ENCODE measurements at places on chromosomes 12 and 14.

DNA sequence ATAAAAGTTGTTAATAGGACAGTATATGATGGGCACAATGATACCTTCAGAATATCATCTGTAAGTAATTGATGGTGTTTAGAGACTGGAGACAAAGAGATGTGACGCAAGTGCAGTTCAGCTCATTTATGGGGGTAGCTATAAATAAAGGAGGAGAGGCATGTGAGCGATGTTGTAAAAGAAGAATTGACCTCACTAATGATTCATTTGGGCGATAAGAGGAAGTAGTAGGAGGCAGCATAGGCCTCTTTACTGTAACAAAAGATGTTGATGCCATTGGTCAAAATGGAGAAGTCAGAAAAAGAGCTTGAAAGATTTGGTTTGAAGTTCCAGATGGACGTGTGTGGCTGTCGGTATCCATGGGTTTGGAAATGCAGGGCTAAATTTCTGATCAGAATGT lies 70.0 kb downstream of the FLRT2 start:
- DNase-seq = no peak

GRCh38 chr14:99635116-99635515 lies 9.8 kb upstream of the HHIPL1 start:
- no peak for DNase-seq

DNA sequence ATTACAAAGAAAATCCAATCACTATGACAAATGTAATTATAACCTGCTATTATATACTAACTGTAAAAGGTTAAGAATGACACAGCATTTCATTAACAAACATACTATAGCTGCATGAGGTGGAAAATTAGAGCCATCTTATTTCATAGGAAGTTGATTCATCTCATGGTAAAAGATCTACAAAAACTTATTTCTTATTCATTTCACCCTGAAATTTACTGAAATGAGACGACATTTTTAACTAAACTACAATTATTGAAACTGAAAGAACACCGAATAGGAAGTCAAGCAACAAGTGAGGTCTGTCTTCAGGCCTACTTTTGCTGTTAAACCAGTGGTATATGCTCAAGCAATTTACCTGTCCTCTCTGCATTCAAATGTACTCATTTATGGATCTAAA lies 87.2 kb downstream of the CEP83 start:
- no peak for DNase-seq

- DNase-seq = no peak
Observed at GRCh38 chr12:71955970-71956369, 17.3 kb downstream of the TPH2 start.

- DNase-seq = no peak
Observed at GRCh38 chr14:66610154-66610563, 102.2 kb downstream of the GPHN start.

DNA sequence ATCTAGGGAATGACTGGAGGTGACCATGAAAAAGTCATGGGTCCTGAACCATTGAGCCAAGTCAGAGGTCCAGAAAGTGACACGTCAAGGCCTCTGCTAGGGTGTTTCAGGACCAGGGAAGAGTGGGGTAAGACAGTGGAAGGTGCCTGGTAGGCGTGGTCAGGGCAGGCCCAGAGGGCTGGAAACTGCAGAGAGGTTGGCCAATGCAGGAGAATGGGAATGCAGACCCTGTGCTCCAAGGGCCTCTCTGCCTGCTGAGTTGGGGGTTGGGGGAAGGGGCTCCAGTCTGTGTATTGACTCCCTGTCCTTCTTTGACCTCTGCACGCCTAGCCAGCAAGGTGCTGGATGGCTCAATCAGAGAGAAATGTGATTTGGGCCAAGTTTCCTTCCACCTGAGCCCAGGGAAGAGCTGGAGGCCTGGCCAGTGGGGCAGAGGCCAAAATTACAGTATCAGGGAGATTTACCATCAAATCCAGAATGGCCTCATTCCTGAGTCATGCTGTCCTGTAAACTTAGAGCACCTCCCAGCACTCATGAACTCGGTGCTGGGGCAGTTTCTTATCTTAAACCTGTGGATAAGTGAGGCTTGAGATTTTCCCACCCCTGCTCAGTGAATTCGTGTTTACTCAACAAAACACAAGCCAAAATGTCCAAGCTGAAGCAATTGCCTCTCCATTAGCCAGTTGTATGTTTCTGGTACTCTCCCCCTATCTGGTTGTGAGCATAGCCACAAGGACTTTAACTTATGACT lies 24.4 kb downstream of the IRF2BPL start:
- DNase-seq = no peak

- no peak for DNase-seq
Observed at GRCh38 chr12:969821-970220, 20.3 kb upstream of the RAD52 start.

GRCh38 chr14:79584679-79585078 lies 626.6 kb downstream of the DIO2 start:
- no peak for DNase-seq

GRCh38 chr12:121523741-121524140 lies 57.1 kb downstream of the KDM2B start:
- no peak for DNase-seq

GRCh38 chr12:751999-752694 lies at the start of gene WNK1:
TSS of gene WNK1 (plus strand) at chr12:752579. CDS start at chr12:753566, 987 bp downstream.
- peak; percentile 99 for DNase-seq

DNA sequence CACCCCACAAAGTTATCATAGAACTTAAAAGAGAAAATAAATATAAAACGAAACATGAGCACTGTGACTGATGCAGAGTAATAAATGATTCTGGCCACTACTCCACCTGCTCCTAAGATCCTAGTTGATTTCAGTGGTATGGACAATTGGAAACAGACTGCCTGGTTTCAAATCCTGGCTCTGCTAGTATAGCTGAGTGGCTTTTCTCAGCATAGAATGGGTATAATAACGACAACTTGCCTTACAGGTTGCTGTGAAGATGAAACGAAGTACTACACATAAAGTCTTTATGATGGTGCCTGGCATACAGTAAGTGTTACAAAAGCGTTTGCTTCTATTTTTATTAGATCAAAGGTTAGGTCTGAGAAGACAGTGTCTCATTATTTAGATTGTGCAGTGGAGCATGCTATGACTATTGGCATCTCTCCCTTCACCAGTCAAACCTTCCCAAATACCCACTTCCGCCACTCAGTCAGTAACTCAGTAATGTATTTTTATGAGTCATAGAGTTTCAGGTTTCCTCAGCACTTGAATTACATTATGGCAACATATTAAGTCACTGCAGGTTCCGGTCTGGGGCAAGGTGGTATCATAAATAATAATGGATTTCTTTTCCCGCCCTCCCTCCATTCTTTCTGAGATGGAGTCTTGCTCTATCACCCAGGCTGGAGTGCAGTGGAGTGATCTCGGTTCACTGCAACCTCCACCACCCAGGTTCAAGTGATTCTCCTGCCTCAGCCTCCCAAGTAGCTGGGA lies 29.7 kb upstream of the NR2C1 start:
- peak; percentile 90 for DNase-seq

GRCh38 chr14:55133416-55133815 lies 4.4 kb downstream of the LGALS3 start:
- DNase-seq = peak; percentile 72

DNA sequence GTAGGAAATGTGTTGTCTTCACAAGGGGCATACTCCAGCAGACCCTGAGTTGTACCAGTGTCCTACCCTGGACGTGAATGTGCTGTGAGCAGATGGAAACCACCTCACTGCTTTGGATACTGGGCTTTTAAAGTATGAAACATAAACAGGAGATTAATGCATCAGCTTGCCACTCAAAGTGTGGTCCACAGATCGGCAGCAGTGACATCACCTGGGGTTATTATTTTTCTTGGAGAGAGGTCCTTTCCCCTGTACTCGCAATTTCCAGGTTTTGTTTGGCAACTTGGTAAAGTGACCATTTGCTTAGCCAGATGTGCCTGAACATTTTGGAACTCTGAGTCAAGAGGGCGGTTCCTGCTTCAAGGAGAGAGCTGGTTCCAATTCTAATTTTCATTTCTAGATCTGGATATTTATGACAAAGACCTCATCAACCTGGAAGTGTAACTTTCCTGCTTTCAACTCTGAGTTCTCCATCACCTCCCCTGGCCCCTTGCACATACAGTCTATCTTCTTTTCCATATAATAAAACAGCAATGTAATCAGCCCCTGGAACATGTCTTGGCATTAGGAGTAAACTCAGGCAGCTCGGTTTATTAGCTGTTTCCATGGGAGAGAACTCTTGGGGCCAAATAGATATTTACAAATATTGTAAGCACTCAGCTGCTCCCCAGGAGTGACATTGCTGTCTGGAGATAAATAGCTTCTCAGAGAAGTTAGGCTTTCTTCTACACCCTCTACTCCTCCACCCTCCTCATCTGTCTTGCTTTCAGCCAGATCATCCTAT lies 237.0 kb upstream of the TBX3 start:
- DNase-seq = peak; percentile 61

DNA sequence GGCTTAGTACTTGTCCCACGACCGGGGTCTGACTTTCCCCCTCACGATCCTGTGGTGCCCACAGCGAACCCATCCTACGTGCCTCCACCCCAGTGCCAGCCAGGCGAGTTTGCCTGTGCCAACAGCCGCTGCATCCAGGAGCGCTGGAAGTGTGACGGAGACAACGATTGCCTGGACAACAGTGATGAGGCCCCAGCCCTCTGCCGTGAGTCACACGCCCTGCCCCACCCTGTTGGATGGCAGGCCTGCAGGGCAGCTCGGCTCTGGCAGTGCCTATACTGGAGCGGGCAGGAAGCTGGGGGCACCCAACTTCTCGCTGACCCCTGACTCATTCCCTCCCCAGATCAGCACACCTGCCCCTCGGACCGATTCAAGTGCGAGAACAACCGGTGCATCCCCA lies 18.3 kb upstream of the LRP1-AS start:
- DNase-seq = no peak

DNA sequence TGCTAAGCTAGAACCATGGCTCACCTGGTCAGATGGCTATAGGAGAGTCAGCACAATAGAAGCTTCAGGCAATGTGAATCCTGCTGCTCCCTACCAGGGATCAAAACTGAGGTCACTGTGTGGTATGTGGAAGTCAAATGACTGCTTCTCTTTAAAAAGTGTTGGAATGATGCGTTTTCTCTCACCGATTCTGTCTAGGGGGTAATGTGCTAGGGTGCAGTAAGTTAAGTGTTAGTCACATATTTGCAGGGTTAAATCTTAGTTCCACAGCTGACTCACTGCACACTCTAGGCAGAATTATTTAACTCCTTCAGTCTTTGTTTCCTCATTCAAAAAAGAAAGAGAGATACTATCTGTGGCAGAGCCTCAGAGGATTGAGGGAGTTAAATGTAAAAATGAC lies 696.6 kb downstream of the DIO2 start:
- no peak for DNase-seq

GRCh38 chr14:75168586-75169335 lies 7.7 kb downstream of the TMED10 start:
- no peak for DNase-seq

GRCh38 chr14:93002851-93003298 lies 79.9 kb downstream of the CHGA start:
- no peak for DNase-seq

DNA sequence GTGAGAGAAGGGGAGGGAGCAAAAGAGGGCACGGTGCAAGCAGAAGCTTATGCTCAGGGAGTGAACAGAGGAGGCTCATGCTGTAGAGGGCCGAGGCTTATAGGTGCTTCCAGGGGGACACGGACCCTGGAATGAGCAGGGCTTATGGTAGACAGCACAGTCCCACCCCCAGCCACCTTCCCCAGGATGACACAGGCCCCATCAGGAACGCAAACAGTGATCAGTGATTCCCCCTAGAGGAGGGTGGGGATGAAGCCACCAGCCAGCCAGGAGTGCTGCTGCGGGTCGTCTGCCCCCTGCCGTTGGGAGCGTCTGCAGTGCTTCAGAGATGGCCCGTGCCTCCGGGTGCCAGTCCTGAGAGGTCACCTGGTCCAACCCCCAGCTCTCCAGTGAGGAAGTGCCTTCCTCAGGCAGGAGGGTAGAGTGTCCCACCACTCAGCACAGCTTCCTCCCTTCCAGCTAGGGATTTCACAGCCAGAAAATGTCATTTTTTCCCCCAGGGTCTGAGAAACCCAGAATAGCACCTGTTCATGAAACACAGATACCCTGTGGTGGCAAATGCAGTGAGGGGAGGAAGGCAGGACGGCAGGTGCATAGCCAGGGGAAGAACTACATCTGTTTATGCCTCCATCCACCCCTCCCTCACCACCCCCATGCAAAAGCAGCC lies 60.7 kb downstream of the SLC6A12 start:
- peak; percentile 65 for DNase-seq

DNA sequence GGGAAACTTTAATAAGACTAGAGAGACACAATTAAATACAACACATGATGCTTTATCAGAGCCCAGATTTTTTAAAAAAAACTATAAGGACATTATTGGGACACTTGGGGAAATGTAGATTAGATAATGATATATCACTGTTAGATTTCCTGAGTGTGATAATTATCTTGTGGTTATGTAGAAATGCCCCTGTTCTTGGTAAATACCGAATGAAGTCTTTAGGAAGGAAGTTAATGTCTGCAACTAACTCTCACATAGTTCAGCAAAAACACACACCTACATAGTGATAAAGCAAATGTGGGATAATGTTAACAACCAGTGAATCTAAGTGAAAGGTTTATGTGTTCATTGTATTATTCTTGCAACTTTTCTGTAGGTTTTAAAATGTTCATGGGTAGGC lies 14.6 kb upstream of the CACNB3 start:
- no peak for DNase-seq

DNA sequence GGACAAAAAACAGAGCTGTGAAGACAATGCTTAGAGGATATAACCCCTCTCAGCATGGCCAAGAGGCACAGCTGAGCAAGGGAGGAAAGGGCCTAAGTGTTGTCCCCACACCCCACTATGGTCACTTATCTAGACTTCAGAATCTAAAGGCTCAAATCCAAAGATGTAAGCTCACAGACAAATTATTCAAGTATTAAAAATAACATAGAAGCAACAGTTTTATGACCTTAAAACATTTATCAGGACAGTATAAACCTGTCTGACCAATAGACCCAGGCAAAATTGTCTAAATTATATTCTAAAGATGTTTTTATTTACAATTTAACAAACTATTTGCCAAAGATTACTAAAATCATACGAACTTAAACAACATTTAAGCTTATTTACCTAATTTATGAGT lies 28.1 kb upstream of the PRICKLE1 start:
- peak; percentile 11 for DNase-seq

- peak; percentile 87 for DNase-seq
Observed at GRCh38 chr12:10364815-10365622, 24.8 kb downstream of the KLRK1 start.

GRCh38 chr14:101707068-101707842 lies 54.3 kb upstream of the PPP2R5C start:
- peak; percentile 85 for DNase-seq

- DNase-seq = no peak
Observed at GRCh38 chr14:102363182-102363943, 622 bp downstream of the TECPR2 start.

All from lung microvascular endothelial cell (primary cell).